Heart right ventricle (tissue), 16 donors: ENCODE measurements at places on chromosomes 11 and 22. TPM values are rescaled to one million over a fixed set of nuclear protein-coding genes. Genes with fewer than 3 reads are reported as not detected.

The VWCE gene
- total RNA-seq: 0.81 TPM

The LUZP2 gene
- total RNA-seq: 0.17 TPM

The DUSP8 gene
- 19.5 TPM for total RNA-seq

The IL10RA gene
- total RNA-seq: 3.7 TPM

The POTEH gene
- total RNA-seq: not detected

The LYVE1 gene
- 72.2 TPM for total RNA-seq

The FIBIN gene
- 3.9 TPM for total RNA-seq

The SHISAL1 gene
- 0.35 TPM for total RNA-seq

The HEPHL1 gene
- total RNA-seq: not detected

The GPR83 gene
- total RNA-seq: not detected
